Left hindlimb (tissue), 1 donor: ENCODE measurements at places on chromosomes 3 and 15.

DNA sequence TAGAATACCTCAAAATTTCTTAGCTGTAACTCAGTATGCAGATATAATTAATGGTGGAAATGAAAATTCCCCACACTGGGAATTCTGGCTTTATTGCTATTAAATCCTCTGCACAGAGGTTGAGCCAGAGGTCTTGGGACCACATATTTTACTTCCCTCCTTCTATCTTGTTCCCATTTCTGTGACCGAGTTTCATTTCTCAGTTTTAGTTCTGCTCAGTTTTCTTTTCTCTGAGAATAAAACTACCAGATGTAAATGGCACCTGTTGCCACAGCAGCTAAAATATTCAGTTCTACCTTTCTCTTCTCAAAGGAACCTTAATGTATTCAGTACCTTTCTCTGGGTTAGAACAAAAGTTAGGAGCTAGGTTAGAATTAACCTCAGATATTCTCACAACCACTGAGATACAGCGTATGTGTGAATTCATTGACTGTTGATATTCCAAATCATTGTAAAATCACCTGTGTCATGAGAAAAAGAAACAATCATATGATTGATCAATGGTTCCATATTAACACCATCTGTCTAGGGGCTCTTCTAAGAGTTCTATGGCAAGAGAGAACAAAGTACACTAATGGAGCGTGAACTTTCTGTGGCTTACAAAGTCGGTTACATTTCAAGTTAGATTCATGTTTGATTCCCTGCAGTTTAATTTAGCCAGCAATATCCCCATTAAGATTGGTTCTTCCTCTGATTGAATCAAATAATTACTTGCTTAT, 374.1 kb downstream of the EFHB start:
- DNase-seq, result no peak

- no peak for DNase-seq
These were observed 184.7 kb downstream of the MEGF11 start for GRCh38 chr15:66068801-66069200.

DNA sequence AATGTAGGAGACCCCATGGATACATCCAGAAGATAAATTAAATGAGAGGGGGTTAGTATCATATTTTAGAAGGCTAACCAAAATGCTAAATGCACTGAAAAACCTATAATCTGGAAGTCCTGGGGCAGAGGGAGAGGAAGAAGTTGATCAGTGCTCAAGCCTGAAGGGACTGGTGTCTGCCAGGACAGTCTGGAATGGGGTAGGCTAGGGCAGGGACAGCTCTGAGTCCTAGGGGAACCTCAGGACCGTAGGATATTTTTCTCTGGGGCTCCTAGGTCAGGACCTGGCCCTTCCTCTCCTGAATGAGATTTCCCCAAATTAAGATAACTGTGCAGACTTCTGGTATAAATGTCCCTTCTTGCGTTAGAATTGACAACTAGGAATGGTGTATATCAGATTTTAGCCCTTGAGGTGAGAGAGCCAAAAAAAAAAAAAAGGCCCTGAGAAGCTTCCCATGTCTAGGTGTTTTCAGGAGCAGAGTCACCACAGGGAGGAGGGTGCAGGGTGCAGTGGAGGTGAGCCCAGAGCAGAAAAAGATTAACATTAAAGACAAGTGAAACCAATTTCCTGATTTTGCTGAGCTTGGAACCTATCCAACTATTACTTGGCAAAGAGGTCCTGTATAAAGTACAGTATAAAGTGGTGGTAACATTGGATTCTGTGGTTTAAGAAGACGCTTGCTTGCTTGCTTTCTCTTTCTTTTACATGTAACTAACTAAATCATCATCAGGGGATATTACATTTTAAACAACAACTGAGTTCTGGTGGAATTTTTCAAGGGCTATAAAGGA, 63.5 kb downstream of the HACD2 start:
- DNase-seq, result no peak

DNA sequence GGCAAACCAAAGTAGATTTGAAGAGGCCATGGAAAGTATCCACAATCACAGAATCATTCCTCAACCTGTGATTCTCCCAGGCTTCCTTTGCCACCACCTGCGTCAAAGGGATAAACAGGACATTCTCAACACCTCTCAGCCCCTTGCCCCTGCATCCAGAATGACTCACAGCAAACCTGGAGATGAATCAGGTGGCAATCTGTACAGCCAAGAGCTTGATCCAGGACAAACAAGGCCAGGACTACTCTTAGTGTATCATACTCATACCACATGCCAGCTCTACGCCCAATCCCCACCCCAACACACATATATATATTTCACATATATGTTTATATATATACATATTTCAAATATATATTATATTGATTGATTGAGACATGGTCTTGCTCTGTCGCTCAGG, 23.6 kb upstream of the C3orf62 start:
- no peak for DNase-seq

- DNase-seq, result no peak
These were observed 307.4 kb downstream of the NTRK3 start for GRCh38 chr15:87949151-87949574.

DNA sequence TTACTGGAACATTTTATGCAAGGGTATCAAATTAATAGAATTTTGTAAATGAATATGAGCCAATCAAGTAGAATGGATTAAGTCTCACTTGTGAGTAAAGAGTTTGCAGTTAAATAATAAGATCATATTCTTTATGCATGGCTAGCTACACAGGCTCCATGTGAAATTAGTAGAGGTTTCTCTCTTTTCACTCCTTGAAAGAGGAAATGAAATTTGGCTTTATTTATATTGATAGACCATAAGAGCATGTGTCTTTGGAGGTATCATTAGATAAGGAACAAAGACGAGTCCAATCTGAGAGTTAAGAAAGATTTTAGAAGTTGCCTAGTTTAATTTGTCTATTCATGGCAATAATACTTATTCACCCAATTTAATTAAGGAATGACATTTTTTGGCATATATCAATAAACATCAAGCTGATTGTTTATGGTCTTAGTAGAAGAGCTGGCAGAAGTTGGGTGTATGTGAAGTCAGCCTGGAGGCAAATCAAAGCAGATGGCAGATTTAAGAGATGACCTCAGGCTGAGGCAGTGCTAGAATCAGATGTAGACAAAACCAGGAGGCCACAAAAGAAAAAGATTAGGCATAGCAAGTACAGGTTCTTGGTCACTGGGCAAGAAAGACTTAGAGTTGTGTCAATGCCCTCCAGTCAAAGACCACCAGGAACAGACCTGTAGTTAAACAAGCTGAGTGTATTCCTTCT, 406.5 kb upstream of the ARHGEF26 start:
- DNase-seq, result no peak

GRCh38 chr15:63528138-63528659, 23.8 kb downstream of the USP3 start:
- DNase-seq, result no peak

DNA sequence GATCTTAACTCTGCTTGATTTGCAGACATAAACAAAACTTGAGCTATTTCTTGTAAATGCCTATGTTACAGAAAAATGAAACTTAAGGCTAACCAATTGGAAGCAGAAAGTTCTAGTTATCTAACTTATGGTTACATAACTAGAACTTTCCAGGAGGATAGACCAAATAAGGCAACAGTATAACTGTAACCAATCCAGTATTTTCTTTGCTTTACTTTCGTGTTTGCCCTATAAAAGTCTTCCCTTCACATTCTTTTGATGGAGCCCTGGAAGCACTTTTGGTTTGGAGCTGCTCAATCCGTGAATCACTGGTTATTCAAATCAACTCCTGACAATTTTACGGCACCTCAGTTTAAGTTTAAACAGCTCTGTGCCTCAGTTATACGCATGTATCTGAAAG, 164.6 kb downstream of the SUCLG2 start:
- DNase-seq, result no peak

DNA sequence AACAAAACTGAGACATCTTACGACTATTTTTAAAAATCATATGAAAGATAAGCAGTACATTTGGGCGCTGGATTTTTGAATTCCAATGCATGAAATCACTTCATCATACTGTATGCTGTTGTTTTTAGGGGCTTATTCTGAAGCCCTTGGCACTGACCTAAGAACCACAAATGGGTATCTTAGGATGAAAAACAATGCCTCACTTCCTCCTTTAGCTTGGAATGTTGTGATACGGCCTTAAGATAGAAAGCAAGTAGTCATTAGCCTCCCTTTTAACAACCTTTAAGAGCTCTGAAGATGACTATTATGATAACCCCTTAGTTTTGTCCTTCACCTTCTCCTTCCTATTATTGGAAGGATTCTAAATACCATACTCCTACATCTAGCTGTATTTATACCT, 289.8 kb downstream of the ARPP21 start:
- DNase-seq, result no peak

DNA sequence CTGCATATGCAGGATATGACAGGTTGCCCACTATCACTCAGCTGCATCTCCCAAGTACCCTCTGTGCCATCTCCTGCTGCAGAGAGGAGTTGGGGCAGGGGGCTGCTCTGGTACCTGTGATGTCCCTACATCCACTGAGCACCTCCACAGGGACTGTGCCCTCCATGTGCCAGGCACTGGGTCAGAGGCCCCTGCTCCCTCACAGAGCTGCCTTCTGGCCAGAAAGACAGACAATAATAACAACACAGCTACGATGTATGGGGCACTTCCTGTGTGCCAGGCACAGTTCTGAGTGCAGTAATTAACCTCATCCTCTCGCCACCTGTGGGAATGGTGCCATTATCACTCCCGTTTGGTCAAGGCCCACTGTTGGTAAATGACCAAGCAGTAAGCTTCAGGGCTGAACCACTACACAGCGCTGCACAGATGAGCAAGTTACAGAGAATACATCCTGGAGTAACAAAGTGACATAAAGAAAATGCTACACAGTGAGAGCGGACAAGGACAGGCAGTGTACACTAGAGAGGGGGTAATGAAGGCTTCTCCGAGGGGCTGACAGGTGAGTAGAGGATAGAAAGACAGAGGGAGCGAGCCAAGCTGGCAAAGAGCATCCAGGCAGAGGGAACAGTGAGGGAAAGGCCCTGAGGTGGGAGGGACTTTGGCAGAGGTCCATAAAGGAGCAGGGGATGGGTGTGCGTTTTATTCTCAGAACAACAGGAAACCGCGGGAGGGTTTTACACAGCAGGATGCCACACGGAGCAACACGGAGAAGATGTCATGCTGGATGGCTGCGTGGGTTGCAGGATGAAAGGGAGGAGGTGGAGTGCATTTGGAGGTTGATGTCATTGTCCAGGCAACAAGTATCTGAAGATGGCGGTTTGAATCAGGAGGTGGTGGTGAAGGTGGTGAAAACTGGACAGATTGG, 13.6 kb downstream of the WNT7A start:
- no peak for DNase-seq

GRCh38 chr3:23991683-23992628, 46.9 kb downstream of the NR1D2 start:
- no peak for DNase-seq

DNA sequence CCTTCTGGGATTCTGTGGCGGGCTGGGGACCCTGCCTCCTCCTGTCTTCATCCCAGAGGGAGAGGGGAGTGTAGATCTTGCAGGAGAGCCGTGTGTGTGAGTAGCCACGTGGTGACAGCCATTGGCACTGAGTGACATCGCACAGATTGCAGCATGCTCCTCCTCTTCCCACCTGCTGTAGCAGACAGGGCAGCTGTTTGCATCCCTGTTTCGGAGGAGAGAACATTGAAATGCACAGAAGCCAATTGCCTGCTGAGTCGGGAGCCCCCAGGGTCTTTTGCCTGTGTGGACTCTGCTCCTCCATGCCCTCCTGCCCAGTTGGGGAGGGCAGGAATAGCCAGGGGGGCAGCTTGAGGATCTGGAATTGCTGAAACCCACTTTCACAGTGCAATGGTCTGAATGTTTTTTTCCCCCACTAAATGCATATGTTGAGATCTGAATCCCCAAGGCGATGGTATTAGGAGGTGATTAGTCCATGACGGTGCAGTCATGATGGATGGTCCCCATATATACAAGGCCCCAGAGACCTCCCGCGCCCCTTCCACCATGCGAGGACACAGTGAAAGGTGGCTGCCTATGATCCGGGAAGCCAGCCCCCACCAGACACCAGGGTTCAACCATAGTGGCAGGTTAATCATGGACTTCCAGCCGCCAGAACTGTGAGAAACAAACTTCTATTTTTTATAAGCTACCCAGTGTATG, 66.8 kb downstream of the CHRNA7 start:
- no peak for DNase-seq

DNA sequence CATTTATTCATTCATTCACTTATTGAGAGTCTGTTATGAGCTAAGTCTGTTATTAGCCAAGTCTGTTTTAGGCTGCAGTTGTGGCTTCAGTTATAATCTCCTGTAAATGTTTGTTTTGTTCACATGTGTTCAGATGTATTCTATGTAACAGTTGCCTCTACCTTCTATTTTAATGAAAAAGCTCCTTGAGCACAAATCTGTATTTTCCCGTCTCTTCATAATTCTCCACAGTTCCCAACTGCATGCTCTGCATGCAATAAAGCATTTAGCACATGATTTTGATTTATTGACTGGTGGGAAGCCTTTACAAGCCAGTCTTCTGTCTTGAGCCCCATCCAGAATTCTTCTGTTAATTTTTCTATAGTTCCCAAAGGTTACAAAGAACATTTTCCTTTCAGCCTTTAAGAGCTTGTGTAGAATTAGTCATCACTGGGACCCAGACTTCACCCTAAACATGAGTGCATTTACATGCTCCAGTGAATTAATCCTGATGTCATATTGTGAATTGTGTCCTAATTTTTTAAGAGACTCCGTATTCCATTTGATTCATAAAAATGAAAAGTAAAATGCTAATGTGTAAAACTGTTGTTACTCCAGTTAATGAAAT, 122.3 kb upstream of the NR2E3 start:
- DNase-seq, result no peak

DNA sequence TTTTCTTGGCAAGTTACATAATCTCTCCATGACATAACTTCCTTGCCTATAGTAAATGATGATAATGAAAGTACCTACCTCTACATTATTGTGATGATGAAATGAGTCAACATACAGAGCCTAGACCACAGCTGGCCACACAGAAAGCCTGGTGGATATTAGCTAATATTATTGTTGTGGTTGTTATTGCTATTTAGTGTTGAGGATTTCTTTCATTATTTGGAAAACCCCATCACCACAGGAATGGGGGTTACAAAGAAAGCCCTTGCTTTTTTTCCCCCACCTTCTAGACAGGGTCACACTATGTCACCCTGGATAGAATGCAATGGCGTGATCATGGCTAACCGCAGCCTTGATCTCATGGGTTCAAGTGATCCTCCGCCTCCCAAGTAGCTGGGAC, 125.0 kb downstream of the PDZRN3 start:
- no peak for DNase-seq

GRCh38 chr3:33146791-33147445, 33.1 kb downstream of the CRTAP start:
- DNase-seq, result peak; percentile 66

GRCh38 chr3:194682189-194682693, 3.4 kb upstream of the FAM43A start:
- DNase-seq, result no peak

GRCh38 chr15:75164625-75165350, 36.9 kb upstream of the C15orf39 start:
- DNase-seq, result no peak

GRCh38 chr15:72044956-72045355, 73.0 kb downstream of the MYO9A start:
- peak; percentile 36 for DNase-seq

- DNase-seq, result no peak
These were observed 45.6 kb downstream of the PEX5L start for GRCh38 chr3:179991104-179991503.

- DNase-seq, result no peak
These were observed 17.0 kb downstream of the MAGI1 start for GRCh38 chr3:66021731-66022131.

- DNase-seq, result no peak
These were observed 11.7 kb downstream of the MEGF11 start for GRCh38 chr15:66241908-66242285.

- DNase-seq, result no peak
These were observed 409.9 kb downstream of the RBMS3 start for GRCh38 chr3:29690686-29691353.

- DNase-seq, result no peak
These were observed 10.5 kb downstream of the ACOX2 start for GRCh38 chr3:58526515-58526957.
